ENCODE measurements at places on chromosomes 3 and 15. TPM values are rescaled to one million over a fixed set of nuclear protein-coding genes. Genes with fewer than 3 reads are reported as not detected.

- DNase-seq: no peak
Measured at GRCh38 chr3:138935863-138936740, 10.8 kb downstream of the FOXL2 start.

GRCh38 chr3:9146367-9147071 is 102.9 kb downstream of the SRGAP3 start:
- no peak for DNase-seq

DNA sequence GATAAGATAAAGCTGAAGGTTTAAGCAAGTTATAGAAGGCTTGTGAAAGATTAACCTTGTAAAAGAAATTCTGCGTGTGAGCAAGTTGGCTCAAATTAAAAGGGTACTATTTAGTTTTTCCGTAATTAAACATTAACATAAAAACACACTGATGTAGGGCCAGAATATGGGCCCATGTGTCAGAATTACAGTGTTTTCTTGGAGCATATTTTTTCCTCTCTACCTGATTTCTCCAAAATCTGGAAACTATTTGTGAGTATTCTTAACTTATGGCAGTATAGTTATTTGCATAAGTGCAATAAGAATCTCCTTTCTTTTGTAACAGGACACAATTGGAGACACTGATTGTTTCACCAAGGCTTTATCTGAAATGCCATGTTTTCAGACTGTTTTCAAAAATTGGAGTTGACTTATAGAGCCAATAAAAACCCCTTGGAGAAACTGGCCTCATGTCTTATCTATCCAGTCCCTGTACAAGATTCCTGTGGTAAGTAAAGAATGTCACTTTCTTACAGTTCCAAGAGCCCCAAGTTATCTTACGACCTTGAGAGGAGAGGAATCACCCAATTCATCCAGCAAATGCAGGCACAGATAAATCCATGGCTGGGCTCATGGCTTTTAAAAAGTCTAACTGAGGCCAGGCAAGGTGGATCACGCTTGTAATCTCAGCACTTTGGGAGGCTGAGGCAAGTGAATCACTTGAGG is 47.8 kb upstream of the P2RY1 start:
- DNase-seq: no peak

DNA sequence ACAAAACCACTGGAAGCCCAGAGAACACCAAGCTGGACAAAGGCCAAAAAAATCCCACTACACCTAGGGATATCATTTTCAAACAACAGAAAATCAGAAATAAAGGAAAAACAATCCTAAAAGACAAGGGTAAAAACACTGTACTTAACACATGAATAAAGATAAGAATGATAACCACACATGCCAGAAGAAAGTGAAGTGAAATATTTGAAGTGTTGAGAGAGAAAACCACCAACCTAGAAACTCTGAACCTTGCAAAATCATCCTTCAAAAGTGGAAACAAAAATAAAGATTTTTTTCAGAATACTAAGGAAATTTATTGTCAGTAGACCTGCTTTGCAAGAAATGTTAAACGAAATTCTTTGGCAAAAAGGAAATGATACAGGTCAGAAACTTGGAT is 45.1 kb downstream of the KPNA1 start:
- no peak for DNase-seq

Gene CFAP44
- total RNA-seq: 1.0 TPM

DNA sequence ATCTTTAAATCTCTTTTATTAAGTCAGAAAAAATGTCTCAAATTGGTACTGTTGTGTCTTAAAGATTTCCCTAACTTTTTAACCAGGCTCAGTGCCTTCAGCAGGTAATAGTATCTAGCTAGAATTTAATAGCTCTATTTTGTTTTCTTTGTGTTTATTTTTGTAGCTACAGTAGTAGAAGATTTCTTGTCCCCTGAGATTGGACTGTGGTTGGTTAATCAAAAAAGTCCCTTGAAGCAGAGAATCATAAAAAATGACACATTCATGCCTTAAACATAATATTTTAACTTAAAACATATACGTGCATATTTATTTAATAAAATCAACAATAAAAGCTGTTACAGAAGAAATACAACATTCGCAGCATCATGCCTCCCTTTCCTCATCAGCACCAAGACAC is 102.8 kb downstream of the EEFSEC start:
- DNase-seq: no peak

DNA sequence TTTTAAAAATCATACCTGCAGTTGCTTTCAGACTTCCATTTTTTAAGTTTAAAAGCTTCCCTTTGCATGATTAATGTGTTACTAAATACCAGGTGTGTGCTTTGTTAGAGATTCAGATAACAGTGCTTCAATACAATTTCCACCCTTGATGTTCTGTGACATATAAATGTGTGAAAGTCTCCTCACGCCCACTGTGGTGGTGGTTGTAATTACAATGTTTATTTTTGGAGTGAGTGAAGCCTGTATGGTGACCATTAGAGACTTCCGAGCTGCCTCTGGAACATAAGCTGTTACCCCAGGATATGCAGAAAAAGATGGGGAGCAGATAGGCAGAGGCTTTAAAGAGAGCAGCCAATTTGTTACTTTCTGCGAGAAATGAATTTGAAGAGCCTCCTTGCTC is 57.2 kb downstream of the P3H2 start:
- DNase-seq: no peak

GRCh38 chr3:66411474-66411873 is 89.3 kb downstream of the LRIG1 start:
- DNase-seq: no peak

GRCh38 chr3:3998140-3998922 is 199.1 kb downstream of the LRRN1 start:
- DNase-seq: peak; percentile 45

- DNase-seq: no peak
Measured at GRCh38 chr3:180417241-180417640, 184.7 kb upstream of the TTC14 start.

Gene MST1R
- total RNA-seq: 98.9 TPM

DNA sequence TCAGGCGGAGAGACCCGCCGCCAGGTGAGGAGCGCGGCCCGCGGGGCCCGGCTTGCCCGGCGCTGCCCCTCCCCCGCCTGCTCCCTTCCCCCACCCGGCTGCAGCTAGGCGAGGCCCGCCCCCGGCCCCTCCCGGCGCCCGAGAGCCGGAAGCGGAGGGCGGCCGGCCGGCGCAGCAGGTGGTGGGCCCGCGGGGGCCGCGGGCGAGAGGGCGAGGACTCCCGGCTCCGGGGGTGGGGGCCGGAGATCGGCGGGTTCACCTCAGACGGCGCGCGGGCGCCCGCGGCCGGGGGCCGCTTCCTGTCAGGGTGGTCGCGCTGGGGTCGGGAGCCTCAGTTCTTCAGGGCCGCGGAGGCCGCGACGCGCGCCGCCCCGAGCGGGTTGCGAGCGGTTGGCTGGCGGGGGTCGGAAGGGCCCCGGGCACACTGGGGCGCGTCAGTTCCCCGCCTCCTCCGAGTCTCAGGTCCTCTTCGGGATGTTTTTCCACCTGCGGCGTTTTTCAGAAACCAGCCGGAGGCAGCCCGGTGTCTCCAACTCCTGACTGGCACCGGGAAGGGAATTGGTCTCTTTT is 395 bp downstream of the ZFAND6 start:
- DNase-seq: peak; percentile 36

- no peak for DNase-seq
Measured at GRCh38 chr15:46714950-46715349, 1002.4 kb upstream of the SEMA6D start.

Gene SPRED1
- 20.3 TPM for total RNA-seq

DNA sequence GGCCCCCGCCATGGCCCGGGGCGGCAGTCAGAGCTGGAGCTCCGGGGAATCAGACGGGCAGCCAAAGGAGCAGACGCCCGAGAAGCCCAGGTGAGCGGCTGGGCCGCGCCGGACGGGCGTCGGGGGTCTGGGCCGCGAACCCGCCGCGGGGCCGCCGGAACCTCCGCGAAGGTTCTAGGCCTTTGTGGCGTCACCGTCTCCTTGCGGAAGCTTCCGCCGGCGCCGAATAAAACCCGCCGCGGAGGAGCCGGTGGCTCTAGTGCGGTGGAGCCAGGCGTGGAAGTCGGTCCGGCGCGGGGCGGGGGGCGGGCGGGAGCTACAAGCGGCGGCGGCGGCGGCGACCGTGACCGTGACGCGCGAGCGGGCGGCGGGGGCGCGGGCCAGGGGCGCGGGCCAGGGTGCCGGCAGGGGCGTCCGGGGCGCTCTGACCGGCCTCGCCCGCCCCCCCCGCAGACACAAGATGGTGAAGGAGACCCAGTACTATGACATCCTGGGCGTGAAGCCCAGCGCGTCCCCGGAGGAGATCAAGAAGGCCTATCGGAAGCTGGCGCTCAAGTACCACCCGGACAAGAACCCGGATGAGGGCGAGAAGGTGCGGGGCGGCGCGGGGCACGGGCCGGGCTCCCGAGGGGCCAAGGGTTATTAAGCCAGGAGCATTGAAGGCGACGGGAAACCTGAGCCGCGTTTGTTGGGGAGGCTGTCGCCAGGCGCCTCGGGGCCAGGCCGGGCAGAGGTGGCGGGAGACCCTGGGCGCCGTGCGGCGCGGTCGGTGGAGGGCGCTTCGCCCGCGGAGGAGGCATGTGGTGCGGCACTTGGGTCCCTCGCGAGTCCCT is at the start of gene DNAJA4:
Gene DNAJA4 (plus strand): TSS at position 259 of the 833 bp plus-strand sequence. CDS start 202 bp downstream, at position 461.
- DNase-seq: no peak

DNA sequence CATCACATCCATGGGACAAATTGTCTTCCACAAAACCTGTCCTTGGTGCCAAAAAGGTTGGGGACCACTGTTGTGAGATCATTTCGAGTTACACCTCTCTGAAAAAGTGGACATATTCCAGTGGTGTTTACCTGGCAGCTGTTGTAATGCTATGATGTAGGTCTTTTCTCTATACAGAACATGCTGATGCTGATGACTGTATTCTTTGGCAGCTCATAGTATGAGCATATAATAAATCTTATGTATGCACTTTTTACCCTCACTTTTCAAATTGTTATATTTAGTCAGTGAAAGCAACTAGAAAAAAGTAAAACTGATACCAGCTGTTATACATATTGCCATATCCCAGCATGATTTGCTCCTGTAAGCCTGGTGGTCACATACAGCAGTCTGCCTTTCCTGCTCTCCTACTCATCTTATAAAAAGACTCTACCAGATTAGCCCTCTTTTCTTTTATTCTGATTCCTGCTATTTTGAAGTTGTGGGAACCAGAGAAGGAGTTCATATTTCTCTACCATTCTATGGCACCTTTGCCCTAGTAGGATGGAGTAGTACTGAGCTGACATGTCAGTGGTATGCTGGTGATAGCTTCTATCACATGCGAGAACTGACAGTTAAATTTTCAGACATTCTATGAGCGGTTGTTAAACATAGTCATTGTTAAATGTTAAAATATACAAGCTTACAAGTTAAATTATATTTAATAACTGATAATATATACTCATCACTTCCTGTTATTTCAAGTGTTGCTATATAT is 128.7 kb downstream of the FNDC3B start:
- no peak for DNase-seq

GRCh38 chr3:188212308-188212969 is 58.5 kb downstream of the LPP start:
- no peak for DNase-seq

- no peak for DNase-seq
Measured at GRCh38 chr15:22893081-22893480, 54.6 kb downstream of the NIPA2 start.

DNA sequence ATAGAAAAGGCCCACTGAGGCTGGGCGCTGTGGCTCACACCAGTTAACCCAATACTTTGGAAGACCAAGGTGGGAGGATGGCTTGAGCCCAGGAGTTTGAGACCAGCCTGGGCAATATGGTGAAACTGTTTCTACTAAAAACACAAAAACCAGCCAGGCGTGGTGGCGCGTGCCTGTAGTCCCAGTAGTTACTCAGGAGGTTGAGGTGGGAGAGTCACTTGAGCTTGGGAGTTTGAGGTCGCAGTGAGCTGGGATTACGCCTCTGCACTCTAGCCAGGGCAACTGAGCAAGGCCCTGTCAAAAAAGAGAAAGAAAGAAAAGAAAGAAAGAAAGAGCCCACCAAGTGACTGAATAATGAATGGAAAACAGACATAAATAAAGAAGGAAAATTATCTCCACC is 32.0 kb downstream of the TAMM41 start:
- no peak for DNase-seq

DNA sequence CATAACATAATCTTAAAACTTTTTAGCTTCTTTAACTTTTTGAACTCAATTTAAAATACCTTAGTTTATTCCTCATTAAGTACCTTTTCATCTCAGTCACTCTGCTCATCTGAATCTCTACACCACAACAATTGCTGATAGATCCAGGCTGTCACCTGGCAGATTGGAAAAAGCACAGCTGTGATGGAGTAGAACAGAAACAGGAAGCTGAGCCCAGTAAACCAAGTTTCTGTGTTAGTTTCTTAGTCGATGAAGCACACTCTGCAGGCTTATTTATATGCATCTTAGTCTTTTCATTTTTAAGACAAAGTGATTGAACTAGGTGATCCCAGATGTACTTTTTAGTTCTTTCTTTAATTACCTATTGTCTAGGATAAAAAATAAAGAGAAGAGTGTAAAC is 1398.0 kb upstream of the ALCAM start:
- DNase-seq: no peak

DNA sequence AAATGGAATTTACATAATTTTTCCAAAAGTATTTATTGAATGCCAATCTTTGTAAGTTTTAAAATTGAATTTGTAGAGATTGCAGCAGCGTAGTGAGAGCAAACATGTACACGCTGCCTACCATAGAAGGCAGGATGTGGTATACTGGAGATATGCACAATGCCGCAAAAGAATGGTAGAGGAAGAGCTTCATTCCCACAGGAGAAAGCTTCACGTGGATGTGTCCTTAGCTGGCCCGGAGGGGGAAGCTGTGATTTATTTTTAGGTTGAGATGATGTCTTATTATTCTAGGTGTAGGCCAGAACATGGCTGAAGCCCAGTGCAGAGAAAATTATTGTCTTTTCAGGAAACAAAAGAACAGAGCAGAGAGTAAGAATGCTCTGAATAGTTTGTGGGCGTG is 743.3 kb upstream of the BCHE start:
- no peak for DNase-seq

Gene CHRFAM7A
- 0.34 TPM for total RNA-seq

- DNase-seq: no peak
Measured at GRCh38 chr15:34853001-34853758, 57.8 kb upstream of the ACTC1 start.

DNA sequence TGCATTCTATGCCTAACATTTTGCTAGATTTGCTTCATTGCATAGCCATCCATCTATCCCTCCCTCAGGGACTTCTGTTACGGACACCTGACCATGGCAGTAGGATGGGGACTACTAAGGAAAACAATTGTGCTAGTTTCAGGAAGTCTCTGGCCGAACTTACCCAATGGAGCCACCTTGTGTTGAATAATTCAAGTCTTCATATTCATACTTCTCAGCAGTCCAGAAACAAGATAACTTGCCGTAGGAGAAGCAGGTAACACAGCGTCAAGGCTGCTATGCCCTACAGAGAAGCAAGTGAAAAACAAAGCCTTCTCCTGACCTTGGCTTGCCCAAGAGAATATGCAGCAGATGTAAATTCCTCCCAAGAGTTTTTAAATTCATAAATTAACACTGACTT is 685.3 kb downstream of the GRM7 start:
- DNase-seq: no peak

GRCh38 chr3:58540176-58540858 is 3.3 kb upstream of the ACOX2 start:
- DNase-seq: no peak

Gene HEG1
- total RNA-seq: 15.7 TPM

Gene GOLGA8T
- total RNA-seq: 0.10 TPM

Gene SLC6A20
- 0.51 TPM for total RNA-seq

- no peak for DNase-seq
Measured at GRCh38 chr15:33094336-33094735, 100.2 kb downstream of the FMN1 start.

GRCh38 chr3:52829482-52829881 is 990 bp downstream of the ITIH4 start:
- DNase-seq: no peak

Gene NEK10
- 0.48 TPM for total RNA-seq

- peak; percentile 37 for DNase-seq
Measured at GRCh38 chr3:77362936-77363335, 323.0 kb downstream of the ROBO2 start.

Data from foreskin keratinocyte (primary cell).